Colonic mucosa (tissue), 4 donors: ENCODE measurements at places on chromosomes 6 and 20. TPM values are rescaled to one million over a fixed set of nuclear protein-coding genes. Genes with fewer than 3 reads are reported as not detected.
A peak's percentile ranks its signal among the peaks of the same experiment; 100 is the strongest.

The CTSZ gene
- 274 TPM for total RNA-seq

GRCh38 chr20:16434062-16434664, 139.1 kb downstream of the KIF16B start:
- H3K27me3 ChIP-seq = no peaks in the 10 kb centered on the region
- no peak overlapping the region for H3K27ac ChIP-seq
- DNase-seq = peak; percentile 59
- H3K4me1 ChIP-seq = no peaks in the 10 kb centered on the region
- H3K36me3 ChIP-seq = no peaks in the 10 kb centered on the region

The HCRTR2 gene
- total RNA-seq = not detected

DNA sequence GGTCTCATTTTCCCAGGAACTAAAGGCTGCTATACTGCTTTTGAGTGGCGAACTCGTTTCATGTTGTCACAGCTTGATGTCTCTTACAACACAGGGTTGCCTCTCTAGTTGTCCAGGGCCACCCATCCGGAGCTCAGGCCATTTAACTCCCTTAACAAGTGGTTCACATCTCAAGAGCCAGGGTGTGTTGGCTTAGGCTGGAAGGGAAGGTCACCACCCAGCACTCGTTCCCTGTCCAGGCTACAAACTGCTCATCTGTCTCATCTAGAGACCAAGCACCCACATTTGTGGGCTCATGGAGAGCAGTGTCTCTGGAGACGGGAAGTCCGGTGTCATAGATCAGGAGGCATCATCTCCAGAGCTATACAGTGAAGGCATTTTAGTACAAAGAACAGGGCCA, 106.8 kb upstream of the EXOC2 start:
- H3K27ac ChIP-seq = no peak overlapping the region
- H3K4me3 ChIP-seq = no peak overlapping the region
- no peaks in the 10 kb centered on the region for H3K36me3 ChIP-seq
- no peaks in the 10 kb centered on the region for H3K4me1 ChIP-seq
- H3K27me3 ChIP-seq = no peaks in the 10 kb centered on the region
- DNase-seq = no peak

The KCNS1 gene
- total RNA-seq = not detected

The AIF1 gene
- total RNA-seq = 20.7 TPM

The NT5E gene
- 18.6 TPM for total RNA-seq

GRCh38 chr6:150058986-150059385, 9.9 kb downstream of the ULBP3 start:
- H3K27me3 ChIP-seq = no peaks in the 10 kb centered on the region
- H3K4me1 ChIP-seq = no peaks in the 10 kb centered on the region
- no peak overlapping the region for H3K4me3 ChIP-seq
- DNase-seq = no peak
- no peak overlapping the region for H3K27ac ChIP-seq

GRCh38 chr6:163948250-163948649, 533.7 kb downstream of the QKI start:
- H3K27me3 ChIP-seq = no peaks in the 10 kb centered on the region
- no peaks in the 10 kb centered on the region for H3K36me3 ChIP-seq
- DNase-seq = no peak
- no peak overlapping the region for H3K4me3 ChIP-seq
- H3K27ac ChIP-seq = no peak overlapping the region
- no peaks in the 10 kb centered on the region for H3K4me1 ChIP-seq

- no peaks in the 10 kb centered on the region for H3K27me3 ChIP-seq
- H3K4me1 ChIP-seq = no peaks in the 10 kb centered on the region
- H3K36me3 ChIP-seq = no peaks in the 10 kb centered on the region
- H3K4me3 ChIP-seq = no peak overlapping the region
Measured at GRCh38 chr6:37366910-37367309, 13.1 kb downstream of the RNF8 start.

DNA sequence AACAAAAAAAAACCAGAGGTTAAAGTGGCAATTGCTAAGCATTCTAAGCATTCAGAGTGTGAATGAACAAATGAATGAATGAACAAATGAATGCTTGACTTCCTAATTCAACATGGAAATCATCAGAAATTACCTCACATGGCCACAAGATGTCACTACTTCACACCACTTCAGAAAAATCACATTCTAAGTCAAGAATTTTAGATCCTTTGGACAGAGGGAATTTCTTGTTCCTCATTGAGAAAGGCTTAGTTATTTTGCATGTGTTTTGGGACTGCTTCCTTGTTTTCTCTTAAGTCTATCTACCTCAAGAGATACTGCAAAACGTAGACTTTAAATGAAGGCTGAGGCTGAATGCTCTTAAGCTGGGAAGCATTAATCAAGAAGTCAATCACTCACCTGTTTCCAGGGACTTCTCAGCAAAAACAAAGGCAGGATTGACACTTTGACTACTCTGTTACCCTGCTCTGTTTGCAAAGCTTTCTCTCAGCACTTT, 120.2 kb downstream of the MBOAT1 start:
- no peak overlapping the region for H3K27ac ChIP-seq
- H3K4me1 ChIP-seq = no peaks in the 10 kb centered on the region
- no peaks in the 10 kb centered on the region for H3K36me3 ChIP-seq
- DNase-seq = no peak
- no peak overlapping the region for H3K4me3 ChIP-seq

- peaks cover 43% of the 10 kb centered on the region for H3K27me3 ChIP-seq
- DNase-seq = no peak
- H3K27ac ChIP-seq = no peak overlapping the region
- no peak overlapping the region for H3K4me3 ChIP-seq
- peaks cover 6% of the 10 kb centered on the region for H3K4me1 ChIP-seq
Measured at GRCh38 chr20:64041040-64041780, 5.2 kb downstream of the C20orf204 start.

GRCh38 chr6:122610690-122611455, 668 bp downstream of the PKIB start:
- H3K27me3 ChIP-seq = no peaks in the 10 kb centered on the region
- peak; percentile 69 for DNase-seq
- H3K4me1 ChIP-seq = no peaks in the 10 kb centered on the region
- H3K36me3 ChIP-seq = no peaks in the 10 kb centered on the region

The NRSN1 gene
- total RNA-seq = 0.64 TPM

DNA sequence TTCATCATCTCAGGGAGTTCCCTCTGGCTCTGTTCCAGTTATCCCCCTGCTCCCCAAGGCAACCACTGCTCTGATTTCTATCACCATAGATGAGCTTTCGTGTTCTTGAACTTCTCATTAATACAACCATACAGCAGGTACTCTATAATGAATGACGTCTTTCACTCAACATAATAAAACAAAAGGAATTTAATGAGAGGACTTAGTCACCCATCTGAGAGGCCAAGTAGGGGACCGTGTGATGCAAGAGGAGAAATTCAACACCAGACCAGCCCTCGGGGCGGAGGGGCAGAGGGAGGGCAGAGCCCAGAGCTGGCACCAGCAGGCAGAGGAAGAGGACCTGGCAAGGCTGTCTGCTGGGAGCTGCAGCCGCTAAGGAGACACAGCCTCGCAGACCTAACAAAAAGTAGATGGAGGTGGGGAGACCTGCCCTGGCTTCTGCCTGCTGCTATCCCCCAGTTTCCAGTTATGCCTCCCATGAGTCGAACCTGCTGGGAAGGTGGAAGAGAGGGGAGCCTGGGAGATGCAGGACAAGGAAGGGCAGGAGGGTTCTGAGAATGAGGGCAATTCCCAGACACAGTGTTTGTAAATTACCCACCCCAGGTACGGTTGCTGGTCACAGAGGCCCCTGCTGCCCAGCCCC, 13.8 kb downstream of the CCN5 start:
- DNase-seq = no peak
- no peaks in the 10 kb centered on the region for H3K36me3 ChIP-seq
- H3K4me1 ChIP-seq = no peaks in the 10 kb centered on the region
- H3K27me3 ChIP-seq = no peaks in the 10 kb centered on the region

GRCh38 chr6:119209452-119210205, 131.2 kb upstream of the FAM184A start:
- no peaks in the 10 kb centered on the region for H3K36me3 ChIP-seq
- H3K27ac ChIP-seq = no peak overlapping the region
- DNase-seq = no peak
- no peak overlapping the region for H3K4me3 ChIP-seq
- no peaks in the 10 kb centered on the region for H3K4me1 ChIP-seq
- H3K27me3 ChIP-seq = no peaks in the 10 kb centered on the region

- no peaks in the 10 kb centered on the region for H3K27me3 ChIP-seq
- no peaks in the 10 kb centered on the region for H3K4me1 ChIP-seq
- peak overlapping the region; percentile 70 for H3K4me3 ChIP-seq
- H3K27ac ChIP-seq = peak overlapping the region; percentile 91
Measured at GRCh38 chr6:106512048-106512967, 117.0 kb downstream of the RTN4IP1 start.

DNA sequence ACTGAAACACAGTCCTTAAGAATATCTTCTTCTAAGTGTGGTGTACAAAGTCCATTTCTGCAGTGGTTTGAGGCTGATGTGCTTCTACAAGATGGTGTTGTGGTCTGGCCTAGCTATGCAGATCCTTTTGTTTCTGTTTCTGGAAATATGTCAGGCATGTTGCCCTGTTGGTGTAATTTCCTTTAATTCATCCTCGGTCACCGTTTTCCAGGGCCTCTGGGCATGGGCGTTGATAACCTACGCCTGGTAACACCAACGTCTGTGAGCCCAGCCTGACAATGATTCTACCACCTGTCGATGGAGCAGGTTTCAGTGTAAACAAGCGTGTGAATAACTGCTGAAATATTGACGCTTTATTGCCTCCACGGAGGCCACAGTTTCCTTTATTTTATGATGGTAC, 33.3 kb upstream of the AFDN start:
- H3K4me3 ChIP-seq = no peak overlapping the region
- DNase-seq = peak; percentile 61
- H3K4me1 ChIP-seq = no peaks in the 10 kb centered on the region
- H3K27ac ChIP-seq = peak overlapping the region; percentile 2
- no peaks in the 10 kb centered on the region for H3K27me3 ChIP-seq

The ITPA gene
- 67.6 TPM for total RNA-seq

The ZSCAN23 gene
- 3.3 TPM for total RNA-seq

- H3K4me1 ChIP-seq = no peaks in the 10 kb centered on the region
- peaks cover 4% of the 10 kb centered on the region for H3K36me3 ChIP-seq
- no peak overlapping the region for H3K4me3 ChIP-seq
- no peak for DNase-seq
- no peak overlapping the region for H3K27ac ChIP-seq
Measured at GRCh38 chr20:50121858-50122271, 8.9 kb upstream of the UBE2V1 start.

The HBS1L gene
- total RNA-seq = 58.1 TPM

The ATF6B gene
- 131 TPM for total RNA-seq

DNA sequence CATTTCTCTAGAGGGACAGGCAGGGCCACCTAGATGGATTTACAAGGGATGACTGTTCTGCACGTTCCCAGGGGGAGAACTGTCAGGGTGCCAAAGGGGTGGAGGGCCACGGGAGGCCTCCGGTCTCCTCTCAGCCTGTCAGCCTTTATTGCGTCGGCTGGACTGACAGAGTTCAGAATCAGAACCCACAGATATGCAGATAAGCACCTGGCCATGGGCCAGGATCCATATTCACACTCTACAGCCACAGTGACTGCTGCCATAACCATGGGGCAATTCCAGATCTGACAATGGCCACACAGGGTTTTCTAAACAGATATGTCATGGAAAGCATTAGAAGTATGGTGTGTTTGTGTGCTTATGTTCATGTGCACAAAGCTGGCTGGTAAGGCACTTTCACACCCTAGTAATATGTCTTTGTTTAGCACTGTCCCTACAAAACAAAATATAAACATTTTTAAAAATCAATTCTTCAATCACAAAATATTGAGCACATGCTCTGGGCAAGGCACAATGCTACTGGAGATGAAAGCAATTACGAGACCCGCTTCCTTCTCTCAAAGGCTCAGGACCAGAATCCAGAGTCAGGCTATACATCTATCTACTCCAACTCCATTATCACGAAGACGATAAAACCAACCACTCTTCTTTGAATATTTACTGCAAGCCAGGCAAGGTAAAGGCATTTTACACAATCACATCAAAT, 29.1 kb downstream of the TRAM2 start:
- H3K27me3 ChIP-seq = no peaks in the 10 kb centered on the region
- no peak overlapping the region for H3K4me3 ChIP-seq
- peaks cover 34% of the 10 kb centered on the region for H3K4me1 ChIP-seq
- H3K27ac ChIP-seq = no peak overlapping the region
- H3K36me3 ChIP-seq = no peaks in the 10 kb centered on the region

DNA sequence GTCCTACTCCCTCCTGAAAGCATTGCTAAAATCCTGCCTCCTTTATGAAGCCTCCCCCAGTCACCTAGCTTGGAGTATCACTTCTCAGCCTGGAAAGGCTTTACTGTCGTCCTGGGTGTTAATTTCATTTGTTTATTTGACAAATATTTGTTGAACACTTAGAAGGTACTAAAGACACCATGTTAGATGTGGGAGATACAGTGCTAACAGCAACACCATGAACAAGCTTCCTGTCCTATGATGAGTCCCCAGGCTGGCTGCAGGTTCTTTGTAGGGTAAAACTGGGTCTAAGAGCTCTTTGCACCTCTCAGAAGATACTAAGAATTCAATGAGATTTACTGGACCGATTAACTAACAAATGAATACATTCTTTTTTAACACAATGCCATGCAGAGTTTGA, 109.2 kb upstream of the TMEM170B start:
- no peaks in the 10 kb centered on the region for H3K4me1 ChIP-seq
- H3K27me3 ChIP-seq = no peaks in the 10 kb centered on the region
- no peak overlapping the region for H3K4me3 ChIP-seq

GRCh38 chr6:15205321-15205720, 40.5 kb upstream of the JARID2 start:
- no peaks in the 10 kb centered on the region for H3K27me3 ChIP-seq
- H3K27ac ChIP-seq = no peak overlapping the region
- DNase-seq = no peak
- H3K4me3 ChIP-seq = no peak overlapping the region
- H3K36me3 ChIP-seq = no peaks in the 10 kb centered on the region

GRCh38 chr20:6081236-6081635, 27.4 kb upstream of the LRRN4 start:
- no peak for DNase-seq
- no peaks in the 10 kb centered on the region for H3K4me1 ChIP-seq
- H3K27me3 ChIP-seq = no peaks in the 10 kb centered on the region
- no peak overlapping the region for H3K4me3 ChIP-seq
- H3K27ac ChIP-seq = no peak overlapping the region

DNA sequence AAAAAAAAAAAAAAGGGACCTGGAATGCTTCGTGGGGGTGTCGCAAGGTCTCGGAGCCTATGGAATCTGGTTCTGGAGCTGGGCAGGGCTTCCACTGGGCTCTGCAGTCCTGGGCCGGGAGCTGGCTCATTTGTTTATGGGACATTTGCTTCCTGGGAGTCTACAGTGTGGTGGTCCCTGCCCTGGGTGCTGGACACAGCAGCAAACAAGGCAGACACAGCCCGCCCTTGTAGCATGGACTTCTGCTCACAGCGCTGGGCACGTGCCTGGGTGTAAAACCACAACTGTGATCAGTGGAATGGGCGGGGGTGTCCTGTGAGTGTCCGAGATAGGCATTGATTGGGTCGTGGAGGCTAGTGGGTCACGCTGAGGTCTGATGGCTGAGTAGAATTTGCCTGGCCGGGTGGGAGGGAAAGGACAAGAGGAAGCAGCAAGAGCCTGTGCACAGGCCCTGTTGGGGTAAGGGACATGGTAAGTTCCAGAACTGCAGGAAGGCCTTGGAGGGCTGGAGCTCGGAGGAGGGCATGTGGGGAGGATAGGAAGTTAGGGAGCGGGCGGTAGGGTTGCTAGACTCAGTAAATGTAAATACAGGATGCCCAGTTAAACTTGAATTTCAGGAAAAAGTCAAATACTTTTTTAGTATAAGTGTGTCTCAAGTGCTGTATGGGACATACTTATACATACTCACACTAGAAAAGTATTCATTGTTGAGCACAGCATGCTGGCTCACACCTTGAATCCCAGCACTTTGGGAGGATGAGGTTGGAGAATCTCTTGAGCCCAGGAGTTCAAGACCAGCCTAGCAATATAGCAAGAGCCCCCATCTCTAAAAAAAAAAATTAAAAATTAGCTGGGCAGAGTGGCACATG, 61.3 kb upstream of the PMEPA1 start:
- no peaks in the 10 kb centered on the region for H3K27me3 ChIP-seq
- no peak for DNase-seq
- H3K4me3 ChIP-seq = no peak overlapping the region
- H3K4me1 ChIP-seq = no peaks in the 10 kb centered on the region
- H3K36me3 ChIP-seq = no peaks in the 10 kb centered on the region

The TREM2 gene
- 0.88 TPM for total RNA-seq
